Stimulated activated CD8-positive, alpha-beta memory T cell treated with anti-CD3 and anti-CD28 coated beads, Interleukin-7, amount 100 ng/mL, for 1 hour (primary cell): ENCODE measurements at places on chromosomes 4 and X.

- DNase-seq, result peak; percentile 34
These were observed 81.2 kb downstream of the SPRY1 start for GRCh38 chr4:123477711-123478209.

DNA sequence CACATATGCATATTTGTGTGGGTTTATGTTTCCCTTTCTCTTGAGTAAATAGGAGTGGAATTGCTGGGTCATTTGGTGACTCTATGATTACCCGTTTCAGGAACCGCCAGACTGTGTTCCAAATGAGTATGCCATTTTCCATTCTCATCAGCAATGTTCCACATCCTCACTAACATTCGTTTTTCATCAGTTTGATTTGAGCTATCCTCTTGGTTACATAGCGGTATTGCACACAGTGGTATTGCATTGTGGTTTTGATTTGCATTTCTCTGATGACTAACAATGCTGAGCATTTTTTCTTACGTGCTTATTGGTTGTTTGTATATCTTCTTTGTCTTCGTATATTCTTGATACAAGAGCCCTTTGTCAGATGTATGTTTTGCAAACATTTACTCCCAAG, 218.0 kb upstream of the AMOT start:
- no peak for DNase-seq

DNA sequence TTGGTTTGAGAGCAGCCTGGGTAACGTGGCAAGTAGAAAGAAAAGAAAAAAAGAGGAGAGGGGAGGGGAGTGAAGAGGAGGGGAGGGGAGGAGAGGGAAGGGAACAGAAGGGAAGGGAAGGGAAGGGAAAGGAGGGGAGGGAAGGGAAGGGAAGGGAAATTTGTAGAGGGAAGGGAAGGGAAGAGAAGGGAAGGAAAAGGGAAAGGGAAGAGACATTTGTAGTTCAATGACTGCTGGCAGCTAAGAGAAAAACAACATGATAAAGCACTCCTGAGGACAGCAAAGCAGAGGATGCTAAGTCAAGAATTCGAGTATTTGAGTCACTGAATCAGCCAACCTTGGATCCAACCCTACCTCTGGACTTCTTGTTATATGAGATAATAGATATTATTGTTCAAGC, 38.2 kb upstream of the BMP2K start:
- DNase-seq, result no peak

- DNase-seq, result no peak
These were observed 205.4 kb downstream of the DCLK2 start for GRCh38 chr4:150283689-150284088.

- DNase-seq, result no peak
These were observed 151.1 kb upstream of the BCOR start for GRCh38 chrX:40248822-40249221.

- no peak for DNase-seq
These were observed 87.0 kb downstream of the PHOX2B start for GRCh38 chr4:41661442-41662076.

DNA sequence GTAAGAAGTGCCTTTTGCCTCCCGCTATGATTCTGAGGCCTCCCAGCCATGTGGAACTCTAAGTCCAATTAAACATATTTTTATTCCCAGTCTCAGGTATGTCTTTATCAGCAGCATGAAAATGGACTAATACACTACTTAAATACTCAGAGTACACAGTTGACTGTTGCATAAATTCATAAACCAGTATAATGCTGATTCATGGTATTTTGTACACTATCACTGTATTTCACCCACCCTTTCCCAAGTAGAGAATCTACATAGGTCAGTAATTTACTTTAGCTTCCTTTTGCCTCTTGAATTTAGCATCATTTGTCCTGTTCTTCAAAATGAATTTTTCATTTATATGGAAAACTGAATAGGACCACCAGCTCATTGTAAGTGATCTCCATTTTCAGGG, 58.3 kb upstream of the FHDC1 start:
- DNase-seq, result no peak

GRCh38 chrX:141935645-141936044, 32.0 kb downstream of the MAGEC1 start:
- DNase-seq, result no peak

GRCh38 chr4:183249854-183250253, 70.2 kb downstream of the CLDN22 start:
- no peak for DNase-seq

DNA sequence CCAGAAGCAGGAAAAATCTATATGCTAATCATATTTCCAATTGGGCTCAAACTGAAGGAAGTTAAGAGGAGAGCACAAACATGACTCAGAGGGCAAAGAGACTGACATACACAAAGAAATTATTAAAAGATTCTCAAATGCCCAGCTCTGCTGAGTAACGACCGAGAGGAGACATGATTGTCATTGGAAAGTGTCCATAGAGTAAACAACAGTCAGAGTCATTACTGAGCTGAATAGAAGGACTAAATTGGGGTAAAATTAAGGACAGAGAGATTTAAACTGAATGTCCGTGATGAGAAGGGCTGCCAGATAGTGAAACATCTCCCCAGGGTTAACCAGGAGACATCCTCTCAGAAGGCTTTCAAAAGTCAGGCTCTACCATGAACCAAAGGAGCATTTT, 111.2 kb upstream of the GALNT7 start:
- DNase-seq, result no peak

GRCh38 chr4:8350841-8351461, 81.4 kb downstream of the HTRA3 start:
- no peak for DNase-seq

DNA sequence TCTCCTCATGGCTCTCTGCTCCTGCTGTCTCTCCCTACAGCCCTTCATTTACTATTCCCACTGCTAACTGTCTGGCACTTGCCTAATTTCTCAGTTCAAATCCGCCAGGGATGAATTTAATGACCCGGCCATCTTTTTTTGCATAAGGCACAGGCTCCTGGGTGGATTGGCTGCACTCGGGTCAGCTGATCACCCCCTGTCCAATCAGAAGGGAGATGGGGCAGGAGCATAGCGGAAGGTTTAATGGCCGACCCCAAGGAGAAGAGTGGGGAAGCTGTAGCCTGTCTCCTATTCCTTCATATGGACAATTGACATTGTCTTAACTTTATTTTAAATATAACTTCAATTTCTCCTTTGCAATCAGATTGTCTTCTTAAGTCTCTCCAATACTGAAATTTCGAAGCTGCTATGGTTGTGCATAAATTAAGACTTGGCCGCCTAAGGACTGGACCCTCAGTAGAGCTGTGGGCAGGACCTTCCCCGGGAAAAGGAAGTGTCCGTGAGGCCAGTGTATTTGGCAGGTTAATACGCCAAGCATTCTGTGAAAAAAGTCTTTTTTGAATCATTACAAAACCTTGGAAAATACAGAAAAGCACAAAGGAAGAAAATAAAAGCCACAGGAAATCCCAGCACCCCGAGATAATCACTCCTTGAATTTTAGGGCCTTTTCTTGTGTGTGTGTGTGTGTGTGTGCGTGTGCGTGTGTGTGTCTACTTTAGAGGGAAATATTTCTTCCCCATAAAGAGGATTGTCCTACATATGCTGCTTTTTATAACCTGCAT, 55.5 kb downstream of the SMIM20 start:
- no peak for DNase-seq

DNA sequence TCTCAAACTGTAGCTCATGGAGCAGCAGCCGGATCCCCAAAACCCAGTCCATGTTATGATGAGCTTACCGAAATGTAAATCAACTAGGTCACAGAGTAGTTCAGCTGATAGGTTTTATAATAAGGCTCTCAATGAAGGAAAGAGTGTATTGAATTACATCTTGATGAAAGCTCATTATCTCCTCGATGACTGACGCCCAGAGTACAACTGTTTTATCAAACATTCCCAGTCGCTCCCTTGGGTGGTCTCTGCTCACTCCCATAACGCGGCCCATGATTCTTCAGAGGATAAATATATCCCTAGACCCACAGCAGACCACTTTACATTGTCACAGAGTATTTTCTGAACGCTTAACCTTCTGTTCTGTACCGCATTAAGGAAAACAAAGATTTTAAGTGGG, 452.3 kb upstream of the GALNT7 start:
- DNase-seq, result no peak

DNA sequence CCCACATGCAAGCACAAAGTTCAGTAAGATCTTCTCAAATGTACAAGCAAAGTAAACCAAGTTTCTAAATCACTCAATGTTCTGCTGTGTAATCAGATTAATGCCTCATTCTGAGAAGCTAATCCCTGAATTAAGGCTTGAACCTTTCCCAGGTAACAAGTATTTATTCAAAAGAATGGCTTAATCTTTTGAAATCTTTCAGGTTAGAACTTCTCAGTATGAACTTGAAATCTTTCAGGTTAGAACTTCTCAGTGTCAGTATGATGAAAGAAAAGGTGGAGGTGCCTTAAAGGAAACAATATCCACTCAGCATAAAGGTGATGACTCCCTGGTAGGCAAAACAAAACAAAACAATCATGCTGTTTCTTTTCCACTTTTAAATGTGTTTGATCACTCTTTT, 29.0 kb downstream of the TMPRSS11B start:
- DNase-seq, result no peak

DNA sequence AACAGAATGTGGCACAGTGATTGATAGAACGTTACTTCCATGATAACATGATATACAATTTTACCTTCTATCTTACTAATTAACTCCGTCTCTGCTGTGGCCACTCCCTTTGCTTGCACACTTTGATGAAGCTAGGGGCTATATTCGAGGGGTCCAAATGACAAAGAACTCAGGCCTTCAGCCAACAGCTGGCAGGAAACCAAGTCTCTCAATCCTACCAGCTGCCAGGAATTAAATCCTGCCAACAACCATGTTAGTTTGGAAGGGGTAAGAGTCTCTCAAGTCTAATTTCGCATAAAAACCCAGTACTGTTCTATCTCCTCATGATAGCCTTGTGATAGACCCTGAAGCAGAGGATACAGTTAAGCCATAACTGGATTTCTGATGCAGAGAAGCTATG, 1122.9 kb upstream of the PCDH10 start:
- no peak for DNase-seq

- no peak for DNase-seq
These were observed 49.1 kb downstream of the ARHGEF9 start for GRCh38 chrX:63735882-63736281.

- DNase-seq, result no peak
These were observed 1.8 kb upstream of the PRPS1 start for GRCh38 chrX:107626481-107626880.

GRCh38 chr4:171875291-171875690, 62.1 kb downstream of the GALNTL6 start:
- no peak for DNase-seq

GRCh38 chrX:131778269-131779218, 234.7 kb downstream of the OR13H1 start:
- DNase-seq, result no peak

DNA sequence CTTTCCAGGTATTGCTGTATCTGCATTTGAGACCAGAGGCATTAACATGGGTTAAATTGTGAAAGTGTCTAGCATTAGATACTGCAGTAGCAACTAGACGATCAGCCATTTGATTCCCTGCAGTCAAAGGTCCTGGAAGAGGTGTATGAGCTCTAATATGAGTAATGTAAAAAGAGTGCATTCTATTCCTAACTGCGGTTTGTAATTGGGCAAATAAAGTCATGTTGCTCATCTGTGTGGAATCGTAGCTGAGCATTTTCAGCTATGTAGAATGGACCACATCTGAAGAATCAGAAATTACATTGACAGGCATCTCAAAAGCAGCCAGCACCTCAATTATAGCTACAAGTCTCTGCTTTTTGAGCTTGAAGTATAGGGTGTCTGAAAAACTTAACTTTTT, 157.6 kb downstream of the ZNF518B start:
- no peak for DNase-seq

GRCh38 chrX:154799556-154800348, 5.5 kb downstream of the MPP1 start:
- DNase-seq, result no peak

DNA sequence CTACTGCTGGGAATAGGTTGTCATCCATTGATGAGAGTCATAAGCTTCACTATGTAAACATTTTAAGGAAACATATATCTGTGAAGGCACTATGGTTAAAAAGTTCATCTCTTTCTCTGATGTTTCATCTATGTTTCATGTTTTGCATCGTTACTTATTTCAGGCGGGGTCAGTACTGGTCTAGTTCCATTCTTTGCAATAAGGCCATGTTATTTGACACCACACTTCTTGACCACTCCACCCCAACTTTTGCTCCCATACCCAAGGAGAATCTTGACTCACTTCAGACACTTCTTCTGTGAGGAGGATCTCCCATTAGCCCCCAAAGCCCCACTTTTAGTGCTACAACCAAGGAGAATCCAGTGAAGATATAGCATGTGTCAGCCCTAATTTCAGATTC, 119.4 kb downstream of the GRIA3 start:
- no peak for DNase-seq

GRCh38 chr4:91113130-91113706, 986.0 kb downstream of the CCSER1 start:
- DNase-seq, result no peak

DNA sequence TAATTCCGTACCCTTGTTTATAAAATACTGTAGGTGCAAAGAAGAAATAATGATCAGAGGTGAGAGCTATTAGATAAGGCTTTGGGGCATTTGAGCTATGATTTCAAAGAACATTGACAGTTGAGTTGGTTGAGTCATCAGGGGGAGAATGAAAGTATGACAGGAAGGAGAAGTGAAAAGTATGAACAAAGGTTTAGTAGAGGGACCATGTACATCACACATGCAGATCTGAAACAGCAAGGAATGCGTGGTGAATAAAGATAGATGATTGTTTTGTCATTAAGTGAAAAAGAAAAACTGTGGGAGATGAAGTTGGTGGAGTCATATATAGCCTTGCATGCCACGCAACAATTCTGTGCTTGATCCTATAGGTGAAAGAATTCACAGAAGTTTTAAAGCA, 163.1 kb downstream of the ARAP2 start:
- DNase-seq, result no peak

- DNase-seq, result no peak
These were observed 17.3 kb upstream of the NDUFC1 start for GRCh38 chr4:139319571-139319970.

GRCh38 chrX:11629593-11630211, 36.0 kb downstream of the ARHGAP6 start:
- no peak for DNase-seq

- no peak for DNase-seq
These were observed 306.9 kb upstream of the ARSJ start for GRCh38 chr4:114286262-114286810.

DNA sequence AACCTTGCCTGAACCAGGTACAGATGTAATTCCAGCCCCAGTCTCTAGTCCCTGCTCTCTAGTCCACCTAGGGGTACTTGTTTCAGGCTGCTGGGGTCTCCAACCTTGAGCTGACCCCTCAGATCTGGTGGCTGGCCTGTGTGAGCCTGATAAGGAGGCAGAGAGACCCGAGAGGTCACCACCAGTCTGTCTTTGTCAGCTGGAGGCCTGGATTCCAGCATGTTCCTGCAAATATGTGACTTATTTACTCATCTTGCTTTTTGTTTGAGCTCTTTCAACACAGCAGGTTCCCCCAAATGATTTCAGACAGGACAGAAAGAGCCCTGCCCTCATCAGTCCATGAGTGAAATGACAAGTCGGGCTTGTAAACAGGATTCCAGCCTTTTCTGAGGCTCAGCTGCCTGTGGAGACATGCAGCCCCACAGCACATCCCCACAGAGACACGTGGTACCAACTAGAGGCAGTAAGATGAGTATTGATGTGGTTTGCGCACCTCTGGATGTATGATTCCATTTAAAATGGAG, 37.5 kb upstream of the STK26 start:
- DNase-seq, result no peak

GRCh38 chrX:57643698-57644097, 36.4 kb downstream of the NLRP2B start:
- no peak for DNase-seq

GRCh38 chrX:6852869-6853268, 294.6 kb upstream of the STS start:
- DNase-seq, result no peak

- no peak for DNase-seq
These were observed 22.4 kb upstream of the P2RY10 start for GRCh38 chrX:78922754-78923153.

GRCh38 chr4:52358366-52358765, 300.7 kb downstream of the USP46 start:
- no peak for DNase-seq
